Stimulated activated CD8-positive, alpha-beta memory T cell treated with anti-CD3 and anti-CD28 coated beads, Interleukin-4, amount 100 ng/mL, for 4 hours (primary cell): ENCODE measurements at places on chromosomes 6 and 20.

GRCh38 chr6:137840252-137840651 lies 26.8 kb upstream of the TNFAIP3 start:
- no peak for DNase-seq

DNA sequence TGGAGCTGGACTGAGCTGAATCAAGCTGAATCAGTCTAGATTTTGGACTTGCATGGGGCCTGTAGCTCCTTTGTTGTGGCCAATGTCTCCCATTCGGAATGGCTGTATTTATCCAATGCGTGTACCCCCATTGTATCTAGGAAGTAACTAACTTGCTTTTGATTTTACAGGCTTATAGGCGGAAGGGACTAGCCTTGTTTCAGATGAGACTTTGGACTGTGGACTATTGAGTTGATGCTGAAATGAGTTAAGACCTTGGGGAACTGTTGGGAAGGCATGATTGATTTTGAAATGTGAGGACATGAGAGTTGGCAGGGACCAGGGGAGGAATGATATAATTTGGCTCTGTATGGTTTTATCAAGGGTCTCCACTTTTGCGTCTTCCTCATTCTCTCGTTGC lies 3.0 kb upstream of the TMEM170B start:
- no peak for DNase-seq

- DNase-seq: no peak
Observed at GRCh38 chr20:3692706-3693294, 11.0 kb upstream of the ADAM33 start.

GRCh38 chr6:119479860-119480655 lies 130.5 kb upstream of the MAN1A1 start:
- DNase-seq: no peak

DNA sequence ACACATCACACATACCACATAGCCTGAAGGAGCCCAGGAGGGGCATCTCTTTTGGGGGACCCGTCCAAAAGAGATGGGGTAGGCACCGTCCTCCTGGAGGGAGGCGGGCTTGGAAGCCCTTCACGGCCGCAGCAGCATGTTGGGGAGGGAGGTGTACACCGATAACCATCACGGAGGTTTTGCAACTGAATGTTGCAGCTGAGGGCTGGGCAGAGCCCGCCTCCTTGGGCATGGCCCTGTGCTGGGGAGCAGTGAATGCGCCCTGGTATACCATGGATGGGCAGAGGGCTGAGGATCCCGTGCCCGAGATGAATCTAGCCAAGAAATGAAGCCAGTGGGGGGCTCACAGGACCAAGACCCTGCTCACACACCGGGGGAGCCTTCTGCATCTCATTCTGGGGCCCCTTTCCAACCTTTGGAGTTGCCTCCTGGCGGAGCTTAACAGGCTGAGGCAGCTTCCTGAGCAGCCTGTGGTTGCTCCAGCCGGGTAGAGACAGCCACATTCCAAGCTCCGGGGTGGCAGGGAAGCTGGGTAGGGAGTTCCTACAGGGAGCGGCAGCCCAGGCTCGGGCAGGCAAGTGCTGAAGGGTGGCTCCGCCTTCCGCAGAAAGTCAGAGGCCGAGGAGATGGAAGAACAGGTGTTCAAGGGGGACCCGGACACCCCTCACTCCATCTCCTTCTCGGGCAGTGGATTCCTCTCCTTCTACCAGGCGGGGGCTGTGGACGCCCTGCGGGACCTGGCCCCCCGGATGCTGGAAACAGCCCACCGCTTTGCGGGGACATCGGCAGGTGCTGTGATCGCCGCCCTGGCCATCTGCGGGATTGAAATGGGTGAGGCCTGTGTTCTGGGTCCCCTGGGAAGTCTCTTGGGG lies at the start of gene PNPLA1:
Gene PNPLA1, plus strand, starts transcription at position 227 of the 872 bp plus-strand sequence. Its CDS starts 400 bp downstream, at position 627.
- DNase-seq: no peak

DNA sequence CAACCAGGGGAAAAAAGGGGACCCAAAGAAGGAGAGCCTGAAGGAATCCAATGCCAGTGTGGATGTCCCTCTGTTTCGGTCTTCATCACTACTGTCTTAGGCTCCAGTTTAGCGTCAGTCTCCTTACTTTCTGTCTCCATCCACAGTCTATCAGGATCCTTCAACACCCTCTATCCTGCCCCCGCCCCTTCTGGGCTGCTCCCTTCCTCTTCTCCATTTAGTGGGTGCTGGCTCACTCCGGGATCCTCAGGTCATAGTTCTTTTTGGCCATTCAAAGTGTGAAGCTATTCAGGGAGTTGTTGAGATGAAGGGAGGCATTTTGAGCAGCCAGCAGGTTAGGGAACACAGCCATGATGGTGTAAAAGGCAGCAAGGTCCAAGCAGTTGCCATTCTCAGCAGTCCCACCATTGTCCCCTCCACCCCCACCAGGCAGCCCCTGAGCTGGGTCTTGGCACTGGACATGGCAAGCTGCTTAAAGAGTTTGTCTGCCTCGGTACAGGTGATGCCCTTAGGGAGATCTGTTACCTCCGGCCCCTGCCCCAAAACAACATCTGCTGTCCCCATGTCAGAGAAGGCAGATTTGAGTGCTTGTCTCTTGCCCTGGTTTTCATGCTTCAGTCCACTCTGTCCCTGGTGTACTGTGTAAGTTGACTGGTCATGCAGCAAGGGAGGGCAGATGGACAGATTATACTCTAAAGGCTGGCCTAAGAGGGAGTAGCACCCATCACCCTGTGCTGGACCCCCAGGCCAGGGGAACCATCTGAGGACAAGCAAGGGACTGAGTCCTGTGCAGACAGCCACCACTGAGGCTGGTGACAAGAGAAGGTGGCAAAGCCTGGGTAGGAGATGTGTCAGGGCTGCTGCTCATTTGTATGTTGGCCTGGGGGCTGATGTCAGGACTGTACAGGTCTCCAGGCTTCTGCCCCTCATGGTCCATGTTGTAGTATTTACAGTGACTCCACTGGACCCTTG lies 842.0 kb downstream of the HACE1 start:
- no peak for DNase-seq

DNA sequence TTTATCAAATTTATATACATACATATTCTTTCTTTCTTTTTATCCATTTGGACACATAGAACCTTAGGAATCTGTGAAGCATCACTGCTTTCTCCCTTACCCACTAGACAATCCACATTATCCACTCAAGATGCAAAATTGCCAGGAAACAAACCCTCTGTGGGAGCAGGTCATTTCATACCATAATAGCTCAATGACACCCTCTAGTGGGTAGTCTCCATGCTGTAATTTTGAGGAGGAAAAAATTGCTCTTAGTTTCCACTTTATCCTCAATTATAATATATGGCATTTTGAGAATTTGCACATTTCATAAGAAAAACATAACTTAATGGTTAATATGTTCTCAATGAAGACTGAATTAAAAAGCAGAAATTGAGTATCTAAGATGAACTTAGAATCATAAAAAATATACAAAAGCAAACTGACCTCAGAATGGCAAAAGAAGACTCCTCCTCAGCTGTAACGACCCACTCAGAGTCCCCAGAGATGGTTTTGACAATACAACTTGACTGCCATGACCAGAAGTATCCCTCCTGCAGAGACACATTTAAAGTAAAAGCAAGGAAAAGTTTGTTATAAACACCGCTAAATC lies 164.1 kb downstream of the FRK start:
- DNase-seq: no peak

DNA sequence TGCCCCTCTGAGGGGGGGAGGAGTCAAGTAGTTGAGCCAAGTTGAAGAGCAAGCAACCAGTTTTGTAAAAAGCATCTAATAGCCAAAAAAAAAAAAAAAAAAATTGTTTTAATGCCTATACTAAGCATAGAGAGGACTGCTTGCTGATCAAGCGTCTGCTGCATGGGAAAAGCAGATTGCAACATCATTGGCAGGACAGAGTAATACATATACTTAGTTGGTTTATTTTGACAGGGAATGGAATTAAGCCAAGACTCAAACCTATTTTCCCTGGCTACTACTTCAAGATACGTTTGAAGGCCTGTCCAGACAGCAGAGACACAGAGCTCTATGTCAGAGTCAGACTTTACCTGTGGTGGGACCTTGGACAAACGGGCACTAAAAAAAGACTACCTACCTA lies 120.5 kb downstream of the RTN4IP1 start:
- DNase-seq: no peak

DNA sequence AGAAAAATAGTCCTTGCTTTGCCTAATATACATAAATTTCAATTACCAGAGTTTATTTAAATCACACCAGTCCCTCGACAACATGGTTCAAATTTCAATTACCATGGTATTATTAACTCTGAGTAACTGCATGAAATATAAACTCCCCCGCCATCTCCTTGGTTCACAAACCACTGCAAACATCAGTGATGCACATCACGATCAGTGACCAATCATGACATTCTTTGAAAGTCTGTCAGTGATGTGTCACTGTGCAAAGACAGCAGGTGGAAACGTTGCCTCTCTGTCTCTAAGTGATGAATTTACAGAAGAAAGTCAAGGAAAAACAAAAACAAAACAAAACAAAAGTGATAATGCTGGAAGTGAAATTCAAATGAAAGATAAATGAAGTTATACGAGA lies 86.7 kb downstream of the TASP1 start:
- no peak for DNase-seq

DNA sequence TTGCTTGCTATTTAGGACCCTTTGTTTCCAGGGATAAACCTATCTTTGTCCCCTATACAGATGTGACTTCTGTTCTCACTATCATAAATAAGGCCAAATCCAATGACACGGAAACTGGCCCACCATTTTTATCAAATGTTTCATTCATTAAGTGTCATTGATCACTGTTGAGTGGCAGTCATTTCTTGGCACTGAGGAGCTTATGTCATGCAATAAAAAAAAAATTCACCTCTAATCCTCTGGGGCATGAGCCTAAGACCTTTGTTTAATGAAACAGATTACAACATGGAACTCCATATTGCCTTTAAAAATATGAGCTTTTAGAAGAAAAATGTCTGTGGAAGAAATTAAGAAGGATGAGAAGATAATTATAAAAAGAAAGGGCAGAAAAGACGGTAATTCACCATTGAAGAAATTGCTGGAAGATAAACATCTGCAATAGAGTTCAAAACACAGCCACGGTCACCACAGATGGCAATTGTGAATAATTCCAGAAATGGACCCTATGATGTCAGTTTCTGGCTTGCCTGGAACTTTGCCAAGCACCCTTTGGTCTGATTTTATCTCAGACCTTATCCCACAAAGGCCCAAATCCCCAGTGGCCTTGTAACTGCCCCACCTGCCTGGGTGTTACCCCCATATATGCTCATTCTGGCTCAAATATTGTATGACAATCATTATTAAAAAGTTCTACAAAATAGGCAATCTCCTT lies 91.1 kb downstream of the DST start:
- no peak for DNase-seq
